ENCODE measurements at places on chromosomes 4 and X.
A peak's percentile ranks its signal among the peaks of the same experiment; 100 is the strongest.

GRCh38 chrX:115521741-115522140 lies 39.2 kb upstream of the PLS3 start:
- no peak for DNase-seq

DNA sequence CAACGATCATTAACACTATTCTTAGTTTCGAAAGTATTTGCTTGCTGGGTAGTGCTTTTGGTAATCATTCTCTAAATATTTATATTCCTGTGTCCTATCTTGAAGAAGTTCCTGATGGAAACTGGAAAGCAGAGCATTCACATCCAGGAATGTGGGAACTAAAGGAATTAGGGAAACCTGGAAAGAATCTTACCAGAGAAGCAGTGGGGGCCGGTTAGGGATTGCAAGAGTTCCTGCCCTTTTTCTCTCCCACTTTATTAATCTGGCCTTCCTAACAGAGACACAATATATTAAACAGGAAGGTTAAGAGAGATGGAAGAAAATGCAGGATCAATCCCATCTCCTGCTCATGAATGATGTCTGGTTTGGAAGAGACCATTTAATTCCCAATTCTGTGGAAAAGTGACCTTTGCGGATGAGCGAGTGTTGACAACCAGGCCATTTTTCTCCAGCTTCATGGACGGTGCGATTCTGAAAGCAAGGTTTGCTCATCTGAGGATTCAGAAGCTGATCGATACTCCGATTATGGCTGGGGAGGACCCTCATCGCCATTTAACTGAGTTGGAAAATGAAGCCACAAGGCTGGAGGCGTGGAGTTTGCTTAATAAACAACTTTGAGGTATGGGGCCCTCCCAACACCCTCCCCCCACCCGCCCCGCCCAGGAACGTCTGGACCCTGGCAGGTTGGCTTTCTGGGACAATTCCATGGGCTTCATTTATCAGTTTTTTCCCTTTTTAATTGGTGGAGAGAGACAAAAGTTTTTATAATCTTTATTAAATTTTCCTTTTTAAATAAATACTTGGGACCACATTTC lies 52.3 kb downstream of the C4orf51 start:
- DNase-seq, result no peak

- DNase-seq, result no peak
Observed at GRCh38 chrX:15903186-15903681, 48.6 kb upstream of the AP1S2 start.

DNA sequence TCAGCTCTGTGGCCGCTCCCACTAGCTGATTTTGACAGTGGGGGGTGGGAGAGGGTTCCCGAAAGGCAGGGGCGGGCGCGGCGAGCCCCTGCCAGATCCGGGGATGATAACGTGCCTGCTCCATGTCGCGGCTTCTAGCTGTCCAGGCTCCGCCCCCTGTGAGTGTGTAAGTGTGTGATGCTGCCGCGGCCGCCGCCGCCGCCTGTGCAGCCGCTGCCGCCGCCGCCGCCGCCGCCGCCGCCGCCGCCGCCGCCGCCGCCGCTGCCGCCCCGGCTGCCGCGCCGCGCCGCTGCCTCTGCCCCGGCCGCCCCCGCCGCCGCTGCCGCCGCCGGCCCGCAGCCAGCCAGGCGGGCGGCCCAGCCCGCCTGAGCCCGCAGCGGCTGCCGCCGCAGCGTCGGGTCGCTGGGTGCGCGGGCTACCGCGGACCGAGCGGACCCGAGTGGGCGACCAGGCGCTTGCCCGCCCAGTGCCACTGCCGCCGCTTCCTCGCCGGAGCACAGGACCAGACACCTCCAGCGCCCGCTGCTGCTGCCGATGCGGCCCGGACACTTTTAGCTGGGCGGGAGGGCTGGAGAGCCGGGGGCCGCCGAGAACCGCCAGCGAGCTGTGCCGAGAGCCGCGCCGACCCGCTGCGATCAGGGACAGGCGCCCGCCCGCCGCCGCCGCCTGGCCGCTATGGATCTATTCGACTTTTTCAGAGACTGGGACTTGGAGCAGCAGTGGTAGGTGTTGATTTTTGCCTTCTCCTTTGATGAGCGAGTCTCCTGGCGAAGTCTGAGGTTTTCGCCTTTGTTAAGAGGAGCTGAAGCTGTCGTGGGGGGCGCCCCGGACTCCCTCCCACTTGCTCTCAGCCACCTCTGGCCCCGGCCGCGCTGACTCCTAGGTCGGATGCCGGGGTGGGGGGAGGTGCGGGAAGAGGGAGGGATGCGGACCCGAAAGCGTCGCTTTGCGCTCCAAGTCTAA lies at the start of gene AFF2:
Gene AFF2 (plus strand): TSS at position 195 of the 963 bp plus-strand sequence. CDS start 481 bp downstream, at position 676.
- DNase-seq, result peak; percentile 44
